OCI-LY7 (cell line): ENCODE measurements at places on chromosomes 5 and 9. TPM values are rescaled to one million over a fixed set of nuclear protein-coding genes. Genes with fewer than 3 reads are reported as not detected.

- DNase-seq, result no peak
Measured at GRCh38 chr5:20276061-20276958, 288.3 kb upstream of the CDH18 start.

DNA sequence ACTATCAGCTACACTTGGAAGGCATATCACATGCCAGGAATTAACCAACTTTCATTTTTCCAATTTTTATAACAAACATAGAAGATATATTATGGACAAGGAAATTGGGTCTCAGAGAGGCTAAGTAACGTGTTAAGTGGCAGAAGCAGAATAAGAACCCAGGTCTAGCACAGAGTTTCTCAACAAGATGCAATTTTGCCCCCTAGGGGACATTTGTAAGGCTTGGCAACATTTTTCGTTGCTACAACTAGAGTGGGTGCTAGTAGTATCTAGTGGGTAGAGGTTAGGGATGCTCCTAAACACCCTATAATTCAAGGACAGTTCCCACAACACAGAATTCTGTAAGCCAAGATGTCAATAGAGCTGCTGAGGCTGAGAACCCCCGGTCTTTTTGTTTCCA lies 180.6 kb downstream of the SNCAIP start:
- peak; percentile 6 for DNase-seq

DNA sequence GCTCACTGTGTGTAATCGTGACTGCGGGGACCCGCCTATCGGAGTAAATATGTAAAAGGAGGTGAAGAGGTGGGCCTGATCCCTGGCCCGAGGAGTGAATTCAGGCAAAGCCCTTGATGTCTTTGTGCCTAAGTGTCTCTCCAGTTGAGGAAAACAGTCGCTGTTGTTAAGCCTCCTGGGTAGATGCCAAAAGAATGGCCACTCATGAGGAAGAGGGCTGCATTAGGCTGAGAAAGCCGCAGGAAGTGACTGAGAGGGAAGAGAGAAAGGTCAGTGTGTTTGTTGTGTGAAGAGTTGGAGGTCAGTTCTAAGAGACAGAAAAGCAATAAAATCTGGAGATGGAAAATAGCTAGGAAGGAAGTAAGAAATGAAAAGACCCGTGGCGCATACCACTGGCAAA lies 35.8 kb upstream of the PIP5K1B start:
- no peak for DNase-seq

GRCh38 chr9:86778761-86779160 lies 168.5 kb downstream of the GAS1 start:
- DNase-seq, result no peak

DNA sequence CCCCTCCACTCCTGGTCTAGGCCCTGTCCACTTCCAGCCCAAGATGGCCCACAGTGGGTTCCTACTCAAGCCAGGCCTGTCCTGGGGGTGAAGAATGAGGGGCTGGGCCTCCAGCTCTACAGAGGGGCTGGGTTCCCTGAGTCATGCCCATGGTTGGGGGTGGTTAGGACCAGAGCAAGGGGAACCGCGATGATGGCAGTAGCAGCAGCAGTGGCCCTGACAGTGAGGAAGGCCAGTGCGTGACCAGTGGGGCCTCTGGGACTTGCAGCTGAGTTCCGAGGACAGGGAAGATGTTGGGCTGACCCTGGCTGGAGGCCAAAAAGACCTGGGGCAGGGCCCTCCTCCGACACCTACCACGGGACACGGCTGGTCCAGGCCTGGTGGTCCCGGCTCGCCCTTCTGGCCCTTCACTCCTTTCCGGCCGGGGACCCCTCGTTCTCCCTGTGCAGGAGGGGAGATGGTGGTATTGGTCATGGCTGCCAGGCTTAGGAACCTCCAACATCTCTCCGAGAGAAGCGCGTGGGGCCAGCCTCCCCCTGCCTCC lies 9.2 kb upstream of the PHYKPL start:
- no peak for DNase-seq

Gene HOMER1
- total RNA-seq, result 13.9 and 15.4 TPM in 2 replicates

- no peak for DNase-seq
Measured at GRCh38 chr5:83848941-83849340, 128.3 kb upstream of the HAPLN1 start.

- DNase-seq, result no peak
Measured at GRCh38 chr5:10459080-10460055, 17.7 kb downstream of the ROPN1L start.

DNA sequence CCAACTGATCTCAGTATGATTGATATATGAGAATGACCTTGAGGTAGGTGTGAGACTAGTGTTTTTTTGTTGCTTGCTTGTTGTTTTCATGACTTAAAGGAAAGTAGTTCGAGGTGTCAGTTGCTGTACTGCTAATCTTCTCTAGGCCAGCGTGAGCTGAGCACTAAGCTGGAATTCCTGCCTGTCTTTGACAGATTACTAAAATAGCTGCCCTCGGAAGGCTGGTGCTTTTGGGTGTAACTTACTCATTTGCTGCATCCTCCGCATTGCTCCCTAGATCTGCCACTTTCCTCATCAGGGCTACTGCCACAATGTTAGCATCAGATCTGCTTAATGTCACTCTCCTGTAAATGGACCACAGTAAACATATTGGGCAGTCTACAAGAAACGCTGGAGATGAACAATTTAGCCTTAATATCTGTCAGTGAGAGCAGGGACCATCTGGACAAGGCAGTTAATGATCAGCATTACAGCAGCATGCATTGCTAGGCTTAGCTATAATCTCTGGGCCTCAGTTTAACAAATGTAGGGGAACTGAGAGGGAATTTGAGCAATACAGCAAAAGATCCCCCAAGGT lies 106.6 kb upstream of the CDH6 start:
- no peak for DNase-seq
